ENCODE measurements at places on chromosomes 12 and 14.

- DNase-seq, result no peak
These were observed 76.1 kb upstream of the TMEM263 start for GRCh38 chr12:106879612-106880011.

DNA sequence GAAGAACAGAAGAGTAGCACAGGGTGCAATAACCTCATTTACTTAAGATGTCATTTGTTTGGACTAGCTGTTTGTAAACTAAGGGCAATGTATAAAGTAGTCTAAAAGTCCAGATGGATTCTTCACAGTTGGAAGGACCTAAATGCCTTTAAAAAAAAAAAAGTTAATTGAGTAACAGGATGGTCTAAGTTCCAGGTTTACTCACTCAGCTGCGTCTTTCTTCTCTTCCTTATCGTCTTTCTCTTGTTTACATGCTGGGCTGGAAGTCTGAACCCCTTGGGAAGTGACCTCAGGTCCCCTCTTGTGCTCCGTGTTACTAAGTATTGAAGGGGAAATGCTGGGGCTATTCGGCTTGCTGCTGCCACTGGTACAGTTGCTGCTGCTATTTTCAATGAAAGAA lies 82.5 kb downstream of the SH2B3 start:
- no peak for DNase-seq

DNA sequence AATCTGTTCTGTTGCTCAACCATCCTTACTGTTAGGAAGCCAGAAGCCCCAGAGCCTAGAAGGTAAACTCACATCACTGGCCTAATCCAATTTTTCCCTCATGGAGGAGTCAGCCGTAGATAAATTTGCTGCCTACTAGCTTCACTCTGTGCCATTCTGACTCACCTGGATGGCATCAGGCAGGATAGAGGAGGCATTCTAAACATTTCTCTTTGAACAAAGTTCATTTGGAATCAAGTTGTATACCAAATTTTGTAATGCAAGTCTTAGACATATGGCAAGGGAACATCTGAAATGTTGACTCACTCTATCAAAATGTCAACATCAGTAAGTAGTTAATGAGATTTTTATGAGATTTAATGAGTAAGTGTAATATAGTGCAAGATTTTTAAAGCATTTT lies 13.6 kb upstream of the TBC1D30 start:
- DNase-seq, result no peak

DNA sequence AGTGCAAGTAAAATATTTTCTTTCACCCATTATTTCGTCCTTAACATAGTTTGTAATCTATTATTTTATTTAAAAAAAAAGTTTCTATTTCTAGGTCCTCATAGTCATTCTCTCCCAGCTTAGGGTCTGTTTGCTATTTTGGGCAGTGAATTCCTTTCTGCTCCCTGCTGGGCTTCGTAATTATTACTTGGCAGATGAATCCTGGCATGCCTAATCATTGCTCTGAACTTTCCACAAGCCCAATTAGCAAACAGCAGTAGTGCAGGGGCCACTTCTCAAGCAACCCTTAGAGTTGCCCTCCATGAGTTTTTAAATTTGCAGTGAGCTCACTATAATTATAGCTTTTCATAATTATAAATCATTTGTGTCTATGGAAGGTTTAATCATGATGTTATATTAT lies 1378.3 kb upstream of the SEL1L start:
- no peak for DNase-seq

- no peak for DNase-seq
These were observed 12.3 kb downstream of the IL31 start for GRCh38 chr12:122161682-122162081.

DNA sequence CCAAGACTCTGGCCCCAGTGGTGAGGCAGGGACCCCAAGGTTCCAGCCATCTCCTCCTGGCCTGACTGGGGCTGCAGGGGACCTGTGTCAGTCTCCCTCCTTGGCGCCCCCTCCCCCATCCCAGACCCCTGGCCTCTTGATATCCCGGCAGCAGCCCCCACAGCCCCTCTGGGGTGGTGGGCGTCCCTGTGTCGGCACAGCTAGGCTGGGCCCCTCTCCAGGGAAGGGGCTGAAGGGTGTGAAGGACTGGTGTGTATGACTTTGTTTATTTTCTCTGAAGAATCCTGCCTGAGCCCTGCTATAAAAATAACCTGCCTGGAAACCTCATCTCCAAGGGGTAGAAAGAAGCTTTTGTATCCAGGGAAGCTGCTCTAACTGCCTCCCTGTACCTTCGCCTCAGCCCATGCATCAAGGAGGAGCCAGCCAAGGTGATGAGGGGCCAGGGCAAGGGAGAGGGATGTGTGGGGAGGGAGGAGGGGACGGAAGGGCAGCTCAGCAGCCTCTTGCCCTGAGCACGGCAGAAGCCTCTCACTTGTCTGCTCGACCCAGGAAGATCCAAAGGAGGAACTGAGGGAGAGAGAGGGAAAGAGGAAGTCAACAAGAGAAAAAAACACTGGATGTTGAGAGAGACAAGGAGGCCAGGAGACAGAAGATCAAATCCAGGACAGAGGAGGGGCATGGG lies 25.4 kb upstream of the COL2A1 start:
- DNase-seq, result no peak

- DNase-seq, result no peak
These were observed 71.0 kb downstream of the TESC start for GRCh38 chr12:117028254-117028653.

GRCh38 chr14:50768680-50769079 lies 62.3 kb downstream of the NIN start:
- DNase-seq, result no peak

GRCh38 chr14:89280600-89280999 lies 136.4 kb downstream of the FOXN3 start:
- no peak for DNase-seq

GRCh38 chr14:95291859-95292542 lies 27.7 kb downstream of the CLMN start:
- no peak for DNase-seq

GRCh38 chr12:132374612-132375445 lies 45.4 kb upstream of the GALNT9 start:
- DNase-seq, result no peak

GRCh38 chr14:101518611-101519473 lies 42.5 kb upstream of the DIO3 start:
- DNase-seq, result no peak

- peak; percentile 50 for DNase-seq
These were observed 108.9 kb upstream of the PLEKHG7 start for GRCh38 chr12:92593734-92594402.

GRCh38 chr14:62687818-62688217 lies 357.4 kb downstream of the KCNH5 start:
- DNase-seq, result no peak

DNA sequence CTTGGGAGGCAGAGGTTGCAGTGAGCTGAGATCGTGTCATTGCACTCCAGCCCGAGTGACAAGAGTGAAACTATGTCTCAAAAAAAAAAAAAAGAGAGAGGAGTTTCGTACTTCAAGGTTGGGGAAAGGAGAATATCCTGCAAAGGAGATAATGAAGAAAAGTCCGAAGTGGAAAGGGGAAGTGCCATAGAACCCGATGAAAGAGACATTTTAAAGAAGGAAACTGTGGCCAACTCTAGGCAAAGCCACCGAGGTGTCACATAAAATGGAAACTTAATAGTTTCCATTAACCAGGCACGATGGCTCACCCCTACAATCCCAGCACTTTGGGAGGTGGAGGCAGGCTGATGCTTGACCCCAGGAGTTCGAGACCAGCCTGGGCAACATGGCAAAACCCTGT lies 15.0 kb upstream of the LTBP2 start:
- no peak for DNase-seq

DNA sequence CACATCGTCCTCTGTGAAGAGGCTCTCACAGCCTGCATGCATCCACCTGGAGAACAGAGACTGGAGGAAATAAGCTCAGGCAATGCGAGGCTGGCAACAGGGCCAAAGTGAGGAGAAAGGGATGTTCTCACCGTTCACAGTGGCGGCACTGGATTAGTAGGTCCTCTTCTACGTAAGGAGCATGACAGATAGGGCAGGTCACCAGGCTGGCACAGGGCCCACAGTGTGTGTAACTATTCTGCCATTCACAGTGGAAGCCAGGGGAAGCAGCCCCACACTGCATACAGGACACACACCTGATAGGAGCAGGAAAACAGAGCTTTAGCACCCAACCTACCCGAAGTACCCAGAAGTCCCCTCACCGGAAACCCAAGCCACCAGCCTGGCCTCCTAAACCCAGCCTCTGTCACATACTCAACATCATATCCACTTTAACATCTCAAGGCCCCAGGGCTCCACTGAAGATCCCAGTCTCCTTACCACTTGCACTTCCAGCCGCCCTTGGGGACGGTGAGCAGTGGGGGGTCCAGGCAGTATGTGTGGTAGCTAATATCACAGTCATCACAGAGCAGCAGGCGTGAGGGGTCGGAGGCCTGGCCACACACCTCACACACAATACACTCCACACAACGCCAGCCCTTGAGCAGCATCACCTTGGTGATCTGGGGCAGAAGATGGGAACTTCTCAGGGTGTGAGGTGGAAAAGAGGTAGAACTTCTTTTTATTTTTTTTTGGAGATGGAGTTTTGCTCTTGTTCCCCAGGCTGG lies 14.3 kb downstream of the KMT2D start:
- no peak for DNase-seq

- no peak for DNase-seq
These were observed 540.0 kb upstream of the TBX3 start for GRCh38 chr12:115223991-115224390.

- DNase-seq, result no peak
These were observed 88.7 kb downstream of the APAF1 start for GRCh38 chr12:98733667-98734350.

GRCh38 chr14:23932639-23933038 lies 20.9 kb upstream of the DHRS4 start:
- no peak for DNase-seq

- no peak for DNase-seq
These were observed 44.4 kb downstream of the JAG2 start for GRCh38 chr14:105123981-105124765.

GRCh38 chr14:52053044-52053443 lies 15.8 kb downstream of the NID2 start:
- no peak for DNase-seq

DNA sequence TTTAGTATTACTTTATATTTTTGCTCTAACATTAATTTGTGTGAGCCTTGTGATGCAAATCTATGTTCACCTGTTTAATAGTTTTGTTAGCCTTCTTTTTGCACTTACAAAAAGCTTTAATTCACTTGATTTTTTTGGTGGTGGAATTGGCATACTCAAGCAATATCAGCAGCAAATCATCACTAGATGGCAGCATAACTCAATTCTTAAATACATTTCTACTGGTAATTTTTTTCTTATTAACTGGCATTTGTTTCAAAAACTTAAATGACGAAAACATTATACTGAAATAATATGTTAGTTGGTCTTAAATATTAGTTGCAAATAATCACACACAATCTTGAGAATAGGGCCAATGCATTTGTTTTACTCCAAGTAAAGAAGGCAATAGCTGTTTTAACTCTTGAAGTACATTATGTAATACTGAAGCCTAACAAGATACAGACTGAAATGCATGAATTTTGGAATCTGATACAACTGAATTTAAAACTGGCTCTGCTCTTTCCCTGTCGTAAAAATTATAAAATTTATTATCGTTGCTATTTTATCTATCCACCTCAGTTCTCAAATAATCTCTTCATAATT lies 151.5 kb downstream of the ATXN7L3B start:
- no peak for DNase-seq

GRCh38 chr12:68225576-68226476 lies at the start of gene IL26:
Gene IL26, minus strand, starts transcription at chr12:68225810. Its CDS starts 54 bp downstream, at chr12:68225756.
- no peak for DNase-seq

DNA sequence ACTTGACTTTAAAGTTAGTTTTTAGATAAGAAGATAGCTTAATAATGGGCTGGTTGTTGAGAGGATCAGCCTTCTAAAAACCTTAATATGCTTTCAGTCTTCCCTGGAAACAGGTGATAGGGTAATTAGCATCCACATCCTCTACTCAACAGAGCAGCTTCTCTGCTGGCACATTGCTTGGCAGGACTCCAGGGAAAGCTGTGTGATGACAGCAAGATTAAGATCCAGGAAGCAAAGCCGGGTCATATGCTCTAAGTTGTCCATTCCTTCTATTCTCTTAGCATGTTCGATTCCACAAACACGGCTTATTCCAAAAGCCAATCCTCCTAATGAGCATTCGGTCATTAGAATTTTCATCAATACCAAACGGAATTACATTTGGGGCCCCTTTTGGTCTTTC lies 87.0 kb downstream of the HMGA2 start:
- DNase-seq, result no peak

DNA sequence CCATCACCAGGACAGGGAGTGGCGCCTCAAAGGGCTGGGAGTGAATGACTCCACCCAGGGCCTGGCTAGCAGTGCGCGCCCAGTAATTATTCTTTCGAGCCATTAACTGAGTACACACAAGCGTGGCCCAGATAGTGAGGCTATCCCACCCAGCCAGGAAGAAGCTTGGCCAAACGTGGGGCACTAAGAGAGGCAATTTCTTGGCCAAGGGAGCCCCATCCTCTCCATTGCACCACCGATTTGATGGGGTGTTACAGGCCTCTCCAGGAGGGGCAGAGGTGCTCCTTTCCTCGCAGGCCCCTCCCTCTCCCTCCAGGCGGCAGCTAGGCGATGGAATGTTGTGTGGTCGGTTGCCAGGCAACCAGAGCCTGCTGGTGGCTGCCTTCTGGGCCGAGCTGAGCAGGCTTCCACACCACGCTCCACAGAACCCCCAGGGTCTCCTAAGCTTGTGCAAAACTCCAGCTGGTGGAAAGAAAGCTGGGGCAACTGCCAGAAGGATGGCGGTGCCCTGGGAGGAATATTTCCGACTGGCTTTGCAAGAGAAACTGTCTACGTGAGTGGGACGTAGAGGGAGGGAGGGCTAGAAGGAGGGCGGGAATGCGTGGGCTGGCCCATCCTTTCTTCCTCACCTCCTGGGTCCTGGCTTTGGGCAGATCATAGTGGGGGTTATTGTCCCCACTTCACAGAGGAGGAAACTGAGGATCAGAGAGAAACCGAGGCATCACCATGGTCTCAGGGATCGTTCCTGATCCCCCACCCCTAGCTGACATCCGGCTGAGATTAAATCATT lies at the start of gene CFAP73:
Gene CFAP73 (plus strand): TSS at position 364 of the 790 bp plus-strand sequence. CDS start 134 bp downstream, at position 498.
- no peak for DNase-seq

DNA sequence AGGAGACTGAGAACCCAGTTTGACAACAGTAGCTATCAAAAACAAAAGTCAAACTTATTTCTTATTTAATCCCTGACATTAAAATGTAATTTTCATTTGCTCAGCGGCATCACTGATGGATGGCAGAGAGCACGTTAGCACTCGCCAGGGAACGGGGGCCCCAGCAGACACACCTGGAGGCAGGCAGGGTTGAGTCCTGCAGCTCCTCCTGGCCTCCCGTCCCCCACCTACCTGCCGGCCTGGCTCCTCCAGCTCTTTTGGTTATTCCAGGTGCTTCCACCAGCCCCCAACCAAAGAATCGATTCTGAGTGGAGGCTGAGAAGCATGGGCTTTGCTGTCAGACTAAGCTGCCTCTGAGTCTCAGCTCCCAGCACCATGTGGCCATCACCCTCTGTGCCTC lies 113.6 kb downstream of the PHETA1 start:
- no peak for DNase-seq

GRCh38 chr14:26344596-26344995 lies 253.2 kb downstream of the NOVA1 start:
- DNase-seq, result no peak

GRCh38 chr12:50525422-50525821 lies 20.6 kb downstream of the DIP2B start:
- DNase-seq, result no peak

- DNase-seq, result no peak
These were observed 316.0 kb downstream of the RAD51B start for GRCh38 chr14:68135566-68135965.
